Caudate nucleus (tissue), 63 donors: ENCODE measurements at places on chromosomes 2 and 18.

DNA sequence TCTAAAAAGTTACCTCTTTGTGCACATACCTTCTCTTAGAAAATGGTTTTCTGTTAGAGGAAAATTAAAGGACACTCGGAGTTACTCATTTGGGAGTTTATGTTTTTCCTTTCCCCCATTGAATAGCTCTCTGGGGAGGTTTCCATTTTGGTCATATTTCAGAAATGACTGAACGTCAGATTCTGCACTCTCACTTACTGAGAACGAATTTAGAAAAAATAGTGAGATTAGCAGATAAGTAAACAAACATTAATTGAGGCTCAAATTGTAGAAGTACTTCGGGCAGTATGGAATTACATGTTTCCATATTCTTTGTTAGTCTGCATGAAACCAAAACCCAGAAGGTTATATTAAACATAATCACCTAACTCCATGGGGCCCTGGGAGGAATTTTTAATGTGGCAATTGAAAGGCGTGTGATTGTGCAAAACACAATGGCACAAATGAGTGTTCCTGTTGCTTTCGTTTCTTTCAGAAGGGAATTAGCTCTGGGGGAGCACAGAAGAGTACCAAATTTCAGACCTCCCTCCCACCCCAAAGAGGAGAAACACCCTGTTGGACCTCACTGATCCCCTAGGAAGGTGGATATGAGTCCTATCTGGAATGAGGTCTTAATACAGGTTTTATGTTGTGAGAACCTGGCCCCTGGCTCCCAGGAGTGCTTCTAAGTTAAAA lies 212.3 kb downstream of the BCL2 start:
- DNase-seq, result no peak

- DNase-seq, result no peak
Observed at GRCh38 chr2:237298151-237299118, 115.5 kb downstream of the COL6A3 start.

- no peak for DNase-seq
Observed at GRCh38 chr18:68739462-68739861, 24.6 kb upstream of the TMX3 start.

- DNase-seq, result no peak
Observed at GRCh38 chr18:11927497-11927896, 19.4 kb upstream of the MPPE1 start.
